ENCODE measurements at places on chromosomes 12 and 14. TPM values are rescaled to one million over a fixed set of nuclear protein-coding genes. Genes with fewer than 3 reads are reported as not detected.

PPP4R4 gene
- 0.60 TPM for polyA plus RNA-seq

CPNE6 gene
- polyA plus RNA-seq = not detected

PLEKHH1 gene
- polyA plus RNA-seq = 15.5 TPM

INHBC gene
- polyA plus RNA-seq = 0.25 TPM

BICDL1 gene
- 3.5 TPM for polyA plus RNA-seq

DPPA3 gene
- not detected for polyA plus RNA-seq

DDN gene
- polyA plus RNA-seq = 0.55 TPM

PLEKHD1 gene
- 0.40 TPM for polyA plus RNA-seq

KRT83 gene
- not detected for polyA plus RNA-seq

KRT6C gene
- not detected for polyA plus RNA-seq

SERPINA1 gene
- polyA plus RNA-seq = 5.3 TPM

OTX2 gene
- polyA plus RNA-seq = not detected

ENDOU gene
- polyA plus RNA-seq = 0.14 TPM

PTPRO gene
- 3.0 TPM for polyA plus RNA-seq

MIP gene
- polyA plus RNA-seq = not detected

STAC3 gene
- polyA plus RNA-seq = 3.3 TPM

VRTN gene
- polyA plus RNA-seq = not detected

LRTM2 gene
- polyA plus RNA-seq = not detected

WNT1 gene
- polyA plus RNA-seq = not detected

NGB gene
- polyA plus RNA-seq = not detected

MANSC4 gene
- polyA plus RNA-seq = 0.15 TPM

SRSF9 gene
- polyA plus RNA-seq = 200 TPM

FIGNL2 gene
- 1.9 TPM for polyA plus RNA-seq

SENP1 gene
- polyA plus RNA-seq = 24.9 TPM

CACNA1C gene
- polyA plus RNA-seq = 11.9 TPM

PMEL gene
- polyA plus RNA-seq = 2.7 TPM

BEGAIN gene
- 1.2 TPM for polyA plus RNA-seq

AQP2 gene
- polyA plus RNA-seq = 1.0 TPM

CIT gene
- polyA plus RNA-seq = 19.0 TPM

SAMD15 gene
- 4.4 TPM for polyA plus RNA-seq
